ENCODE measurements at places on chromosomes 6 and 20. TPM values are rescaled to one million over a fixed set of nuclear protein-coding genes. Genes with fewer than 3 reads are reported as not detected.

The NFATC2 gene
- total RNA-seq = 87.5 TPM

The CAGE1 gene
- total RNA-seq = not detected

The SAMD5 gene
- not detected for total RNA-seq

The DDO gene
- not detected for total RNA-seq

The SUPT3H gene
- 8.1 TPM for total RNA-seq

The FAM217A gene
- not detected for total RNA-seq

The SYNDIG1 gene
- total RNA-seq = not detected

The CST5 gene
- total RNA-seq = not detected

The BEND3 gene
- total RNA-seq = 4.0 TPM

The ZC2HC1B gene
- not detected for total RNA-seq

The GTF3C6 gene
- total RNA-seq = 100 TPM

The SYCP2L gene
- total RNA-seq = not detected

The C6orf15 gene
- total RNA-seq = not detected

The PIGU gene
- total RNA-seq = 20.5 TPM

The LY86 gene
- 5.8 TPM for total RNA-seq

The CALHM5 gene
- total RNA-seq = not detected

The LSM2 gene
- total RNA-seq = 85.4 TPM

The TCP11 gene
- total RNA-seq = not detected

The GRIK2 gene
- not detected for total RNA-seq

The SLC25A27 gene
- not detected for total RNA-seq

Data from T-helper 1 cell treated with Interleukin-12 subunit alpha and Interleukin-12 subunit beta and Interleukin-4 antibody, amounts not matched to agents 30 ng/mL and 1 ng/mL, for 36 hours (primary cell).